ENCODE measurements at places on chromosomes 7 and 10. TPM values are rescaled to one million over a fixed set of nuclear protein-coding genes. Genes with fewer than 3 reads are reported as not detected.

DNA sequence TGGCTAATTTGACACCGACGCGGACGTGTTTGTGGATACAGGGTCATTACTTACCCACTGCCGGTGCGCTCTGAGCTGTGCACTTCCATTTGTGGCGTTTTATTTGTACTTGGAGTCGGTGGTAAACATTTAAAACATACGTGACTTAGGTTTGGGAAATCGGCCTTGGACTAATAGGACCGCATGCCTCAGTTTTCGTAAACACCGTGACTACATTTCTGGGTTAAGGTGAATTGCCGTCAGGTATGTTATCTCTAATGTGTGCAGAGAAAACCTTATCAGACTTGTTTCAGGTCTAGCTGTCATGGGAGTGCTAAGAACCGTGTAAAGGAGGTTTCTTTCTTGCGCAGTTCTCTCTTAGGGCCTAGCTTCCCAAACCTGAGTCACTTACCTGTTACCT lies 51.7 kb upstream of the NCF1 start:
- peaks cover 68% of the 10 kb centered on the region for H3K36me3 ChIP-seq
- DNase-seq = no peak
- H3K27me3 ChIP-seq = no peaks in the 10 kb centered on the region
- no peak overlapping the region for H3K27ac ChIP-seq
- no peaks in the 10 kb centered on the region for H3K4me1 ChIP-seq

DNA sequence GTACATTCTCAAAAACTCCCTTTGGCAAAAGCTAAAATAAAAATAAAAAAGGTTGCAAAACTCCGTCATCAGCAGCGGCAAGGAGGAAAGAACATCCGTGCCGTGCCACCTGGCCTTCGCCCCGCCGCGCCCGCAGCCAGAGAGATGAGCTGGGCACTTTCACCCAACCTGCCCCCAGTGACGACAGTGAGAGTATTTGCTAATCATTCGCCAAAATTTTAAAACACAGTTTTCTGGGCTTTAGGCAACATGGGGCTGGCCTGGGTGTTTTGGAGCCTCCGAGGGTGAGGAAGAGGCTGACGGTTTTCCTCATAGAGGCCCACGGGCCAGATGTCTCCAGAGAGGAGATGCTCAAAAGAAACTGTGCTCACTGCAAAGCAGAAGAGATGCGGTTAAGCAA lies 128.2 kb downstream of the PRKAG2 start:
- no peaks in the 10 kb centered on the region for H3K27me3 ChIP-seq
- H3K4me3 ChIP-seq = no peak overlapping the region
- H3K36me3 ChIP-seq = no peaks in the 10 kb centered on the region
- no peak overlapping the region for H3K27ac ChIP-seq
- no peaks in the 10 kb centered on the region for H3K4me1 ChIP-seq

DNA sequence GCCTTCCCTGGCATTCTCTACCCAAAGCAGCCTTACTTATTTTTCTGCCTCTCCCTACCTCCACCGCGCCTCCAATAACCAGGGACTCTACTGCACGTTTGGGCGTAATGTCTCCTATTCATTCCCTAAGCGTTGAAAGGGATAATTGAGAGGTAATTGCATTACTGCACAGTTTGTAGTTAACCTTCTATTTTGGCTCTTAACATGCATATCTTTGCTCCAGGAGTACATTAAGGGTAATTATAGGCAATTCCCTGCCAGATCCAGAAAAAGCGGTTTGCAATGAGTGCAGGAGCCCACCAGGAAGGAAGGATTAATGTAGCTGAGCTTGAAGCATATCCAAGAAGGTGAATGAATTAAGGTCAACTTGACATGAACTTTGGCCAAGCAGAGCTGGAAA lies 558.4 kb downstream of the TYW1 start:
- H3K27me3 ChIP-seq = no peaks in the 10 kb centered on the region
- DNase-seq = no peak
- H3K27ac ChIP-seq = no peak overlapping the region
- H3K4me1 ChIP-seq = no peaks in the 10 kb centered on the region
- H3K36me3 ChIP-seq = no peaks in the 10 kb centered on the region

DNA sequence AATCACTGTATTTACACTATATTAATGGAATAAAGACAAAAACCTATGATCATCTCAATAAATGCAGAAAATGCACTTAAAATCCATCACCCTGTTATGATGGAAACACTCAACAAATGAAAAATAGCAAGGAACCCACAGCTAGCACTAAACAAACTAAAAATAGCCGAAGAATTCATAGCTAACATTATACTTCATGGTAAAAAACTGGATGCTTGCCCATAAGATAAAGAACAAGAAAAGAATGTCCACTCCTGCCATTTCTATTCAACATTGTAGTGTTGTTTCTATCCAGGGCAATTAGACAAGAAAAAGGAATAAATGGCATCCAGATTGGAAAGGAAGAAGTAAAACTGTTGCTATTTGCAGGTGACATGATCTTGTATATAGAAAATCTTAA lies 142.1 kb downstream of the STK31 start:
- no peak for DNase-seq
- H3K27me3 ChIP-seq = no peaks in the 10 kb centered on the region
- H3K27ac ChIP-seq = no peak overlapping the region
- no peak overlapping the region for H3K4me3 ChIP-seq
- H3K4me1 ChIP-seq = no peaks in the 10 kb centered on the region
- peaks cover 8% of the 10 kb centered on the region for H3K36me3 ChIP-seq

- H3K27ac ChIP-seq = no peak overlapping the region
- peak; percentile 69 for DNase-seq
- H3K4me1 ChIP-seq = peaks cover 2% of the 10 kb centered on the region
- peaks cover 58% of the 10 kb centered on the region for H3K27me3 ChIP-seq
- no peaks in the 10 kb centered on the region for H3K36me3 ChIP-seq
- H3K4me3 ChIP-seq = peak overlapping the region; percentile 80
Measured at GRCh38 chr7:132577206-132578049, 1.2 kb upstream of the PLXNA4 start.

- H3K27me3 ChIP-seq = no peaks in the 10 kb centered on the region
- H3K36me3 ChIP-seq = peaks cover under 1% of the 10 kb centered on the region
- no peak overlapping the region for H3K4me3 ChIP-seq
- H3K27ac ChIP-seq = no peak overlapping the region
Measured at GRCh38 chr10:61186408-61186807, 242.4 kb upstream of the RHOBTB1 start.

- no peak for DNase-seq
- peaks cover 4% of the 10 kb centered on the region for H3K36me3 ChIP-seq
- H3K4me3 ChIP-seq = no peak overlapping the region
- no peaks in the 10 kb centered on the region for H3K27me3 ChIP-seq
Measured at GRCh38 chr7:154789404-154789803, 213.5 kb downstream of the PAXIP1 start.

GRCh38 chr7:94393246-94394108 lies 1.2 kb upstream of the COL1A2 start:
- peaks cover 4% of the 10 kb centered on the region for H3K4me1 ChIP-seq
- no peak overlapping the region for H3K27ac ChIP-seq
- H3K4me3 ChIP-seq = peak overlapping the region; percentile 69
- peak; percentile 54 for DNase-seq
- no peaks in the 10 kb centered on the region for H3K36me3 ChIP-seq

DNA sequence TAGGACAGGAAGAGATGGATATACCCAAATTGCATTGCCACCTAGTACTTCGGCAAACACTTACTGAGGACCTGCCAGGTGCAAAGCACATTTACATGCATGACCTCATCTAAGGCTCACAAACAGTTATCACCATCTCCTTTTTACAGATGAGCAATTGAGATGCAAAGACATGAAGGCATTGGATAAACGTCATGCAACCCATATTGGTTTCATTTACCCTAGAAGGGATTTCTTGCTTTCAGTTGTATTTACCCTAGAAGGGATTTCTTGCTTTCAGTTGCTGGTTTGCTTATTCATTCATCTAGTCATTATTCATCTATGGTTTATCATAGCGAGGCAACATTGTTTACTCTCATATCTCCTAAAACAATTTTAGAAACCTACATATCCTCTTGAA lies 52.2 kb downstream of the STEAP1B start:
- peaks cover 3% of the 10 kb centered on the region for H3K4me1 ChIP-seq
- no peak overlapping the region for H3K27ac ChIP-seq
- DNase-seq = no peak

DNA sequence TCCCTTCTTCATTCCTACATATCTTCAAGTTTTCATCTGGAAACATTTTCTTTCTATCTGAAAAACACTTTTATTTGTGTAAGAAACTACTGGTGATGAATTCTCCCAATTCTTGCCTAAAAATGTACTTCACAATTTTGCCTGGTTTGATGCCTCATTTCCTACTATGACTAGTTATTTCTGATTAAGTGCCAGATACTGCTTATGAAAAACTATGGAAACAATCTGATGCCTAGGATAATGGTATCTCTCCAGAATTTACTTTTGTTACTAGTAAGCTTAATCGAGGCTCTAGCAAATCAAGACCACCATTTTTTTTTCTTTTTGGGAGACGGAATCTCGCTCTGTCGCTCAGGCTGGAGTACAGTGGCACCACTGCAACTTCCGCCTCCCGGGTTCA lies 31.3 kb downstream of the CACUL1 start:
- no peaks in the 10 kb centered on the region for H3K36me3 ChIP-seq
- H3K27me3 ChIP-seq = no peaks in the 10 kb centered on the region
- no peak overlapping the region for H3K27ac ChIP-seq
- H3K4me1 ChIP-seq = no peaks in the 10 kb centered on the region
- DNase-seq = no peak

GRCh38 chr7:83130623-83131545 lies 31.8 kb downstream of the PCLO start:
- no peak for DNase-seq
- no peaks in the 10 kb centered on the region for H3K4me1 ChIP-seq
- H3K27me3 ChIP-seq = no peaks in the 10 kb centered on the region
- H3K36me3 ChIP-seq = peaks cover 12% of the 10 kb centered on the region
- no peak overlapping the region for H3K27ac ChIP-seq
- H3K4me3 ChIP-seq = no peak overlapping the region

GRCh38 chr10:34758447-34758996 lies 56.6 kb downstream of the PARD3 start:
- DNase-seq = no peak
- no peaks in the 10 kb centered on the region for H3K27me3 ChIP-seq
- no peaks in the 10 kb centered on the region for H3K36me3 ChIP-seq

DNA sequence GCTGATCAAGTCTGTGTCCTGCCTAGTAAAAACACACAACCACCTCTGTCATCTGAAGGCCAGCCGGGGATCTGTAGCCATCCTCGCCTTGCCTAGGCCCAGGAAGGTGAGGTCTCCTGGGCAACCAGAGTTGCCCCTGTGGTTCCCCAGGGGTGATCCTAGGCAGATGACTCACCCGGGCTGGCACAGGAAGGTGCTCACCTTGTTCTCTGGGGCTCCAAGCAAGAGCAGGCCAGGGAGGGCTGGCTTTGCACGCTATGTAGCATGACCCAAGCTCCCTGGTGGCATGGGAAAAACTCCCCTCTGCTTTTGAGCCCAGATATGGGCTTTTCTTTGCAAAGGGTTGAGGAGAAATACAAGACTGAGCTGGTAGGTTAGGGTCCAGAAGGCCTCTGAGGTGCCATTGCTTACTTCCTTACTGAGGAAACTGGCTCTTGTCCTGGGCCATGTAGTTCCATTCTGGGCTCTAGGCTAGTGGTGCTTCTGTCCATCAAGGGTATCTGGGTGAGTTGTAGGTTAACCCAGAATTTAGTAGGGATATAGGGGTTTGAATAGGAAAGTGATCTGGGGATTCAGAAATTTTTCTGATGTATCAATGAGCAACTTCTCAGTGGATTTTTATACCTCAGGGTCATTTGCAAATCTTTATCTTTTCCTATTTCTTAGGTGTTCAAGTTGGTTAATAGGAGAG lies 112.0 kb downstream of the NT5C2 start:
- no peak overlapping the region for H3K4me3 ChIP-seq
- DNase-seq = no peak
- no peaks in the 10 kb centered on the region for H3K4me1 ChIP-seq
- H3K36me3 ChIP-seq = peaks cover 36% of the 10 kb centered on the region
- H3K27me3 ChIP-seq = no peaks in the 10 kb centered on the region

DNA sequence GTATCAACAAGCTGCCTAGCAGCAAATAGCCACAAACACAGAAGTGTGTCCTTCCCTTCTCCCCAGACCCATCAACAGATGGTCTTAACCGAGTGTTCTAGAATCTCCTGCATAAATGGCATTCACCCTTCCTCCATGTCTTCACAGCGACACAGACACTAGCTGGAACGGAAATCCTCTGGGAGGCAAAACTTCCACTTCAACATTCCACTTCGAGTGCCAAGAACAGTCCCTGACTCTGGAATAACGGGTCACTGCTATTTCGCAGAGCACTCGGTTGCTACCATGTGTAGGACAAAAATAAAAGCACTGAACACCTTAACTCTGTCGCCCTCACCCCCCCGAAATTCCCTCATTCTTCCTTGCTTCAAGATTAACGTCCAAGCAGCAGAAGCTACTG lies 65.1 kb downstream of the SFMBT2 start:
- H3K36me3 ChIP-seq = peaks cover 19% of the 10 kb centered on the region
- no peak for DNase-seq
- H3K27ac ChIP-seq = no peak overlapping the region
- no peaks in the 10 kb centered on the region for H3K4me1 ChIP-seq

DNA sequence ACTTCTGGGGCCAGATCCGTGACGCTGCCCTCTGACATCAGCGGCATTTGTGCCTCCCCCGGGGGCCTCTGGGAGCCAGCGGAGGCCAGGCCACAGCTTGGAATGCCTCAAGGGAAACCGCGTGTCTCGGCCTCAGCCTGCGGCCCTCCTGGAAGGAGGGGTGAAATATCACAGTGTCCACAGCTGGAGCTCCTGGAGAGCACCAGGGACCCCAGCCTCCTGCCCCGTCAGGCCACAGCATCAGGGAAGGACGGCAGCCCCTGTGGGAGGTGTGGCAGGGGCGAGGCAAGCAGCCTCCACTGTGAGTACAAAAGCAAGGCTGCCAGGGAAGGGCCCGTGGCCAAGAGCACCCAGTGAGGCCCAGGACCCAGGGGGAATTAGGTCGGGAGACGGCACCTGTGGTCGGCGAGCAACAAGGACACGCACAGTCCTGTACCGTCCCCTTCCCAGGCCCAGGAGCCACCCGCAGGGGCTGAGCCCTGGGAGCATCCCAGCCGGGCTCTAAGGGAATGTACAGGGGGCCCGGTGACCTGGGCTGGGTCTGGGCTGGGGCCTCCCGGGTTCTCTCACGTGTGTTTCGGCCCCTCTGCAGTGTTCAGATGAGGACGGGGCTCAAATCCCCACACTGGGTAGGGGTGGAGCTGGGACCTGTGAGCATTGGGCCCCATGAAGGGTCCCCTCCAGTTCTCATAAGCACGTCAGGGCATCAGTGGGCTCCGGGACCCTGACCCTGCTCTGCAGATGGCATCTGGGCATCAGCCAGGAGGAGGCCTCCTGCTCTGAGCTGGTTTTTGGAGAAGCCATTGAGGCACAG lies 18.7 kb upstream of the KNDC1 start:
- no peak overlapping the region for H3K4me3 ChIP-seq
- H3K4me1 ChIP-seq = peaks cover 4% of the 10 kb centered on the region
- H3K27ac ChIP-seq = no peak overlapping the region
- no peaks in the 10 kb centered on the region for H3K27me3 ChIP-seq
- DNase-seq = peak; percentile 25
- no peaks in the 10 kb centered on the region for H3K36me3 ChIP-seq

CALCR gene
- total RNA-seq = 0.44 TPM

HOXA4 gene
- not detected for total RNA-seq

NPSR1 gene
- not detected for total RNA-seq

TPK1 gene
- total RNA-seq = 3.1 TPM

ZNF22 gene
- 36.9 TPM for total RNA-seq

TMUB1 gene
- 53.6 TPM for total RNA-seq

DAGLB gene
- total RNA-seq = 46.4 TPM
